HFFc6 (cell line): ENCODE measurements at places on chromosomes 4 and X. TPM values are rescaled to one million over a fixed set of nuclear protein-coding genes. Genes with fewer than 3 reads are reported as not detected.

The XAGE1B gene
- not detected in 3 replicates for total RNA-seq

The CENPE gene
- total RNA-seq, result 10.8 to 28.8 TPM (median 24.8 TPM) in 3 replicates

The RGN gene
- 0.50 to 3.2 TPM (median 2.5 TPM) in 3 replicates for total RNA-seq

- H3K36me3 ChIP-seq, result no peaks in the 10 kb centered on the region
- no peaks in the 10 kb centered on the region for H3K4me1 ChIP-seq
- H3K27ac ChIP-seq, result no peak overlapping the region
- H3K27me3 ChIP-seq, result no peaks in the 10 kb centered on the region
Measured at GRCh38 chrX:31272472-31272775, 200.6 kb upstream of the FTHL17 start.

GRCh38 chrX:150200820-150201287 lies 162.3 kb upstream of the MAMLD1 start:
- H3K27ac ChIP-seq, result peak overlapping the region; percentile 80
- H3K4me1 ChIP-seq, result peaks cover 50% of the 10 kb centered on the region
- DNase-seq, result peak; percentile 98
- H3K4me3 ChIP-seq, result peak overlapping the region; percentile 53

GRCh38 chr4:1600811-1601532 lies 83.1 kb downstream of the FAM53A start:
- no peaks in the 10 kb centered on the region for H3K36me3 ChIP-seq
- H3K27me3 ChIP-seq, result 0 out of 2 replicates have a peak, but pooled peaks cover 3% of the 10 kb centered on the region
- no peak overlapping the region for H3K4me3 ChIP-seq

DNA sequence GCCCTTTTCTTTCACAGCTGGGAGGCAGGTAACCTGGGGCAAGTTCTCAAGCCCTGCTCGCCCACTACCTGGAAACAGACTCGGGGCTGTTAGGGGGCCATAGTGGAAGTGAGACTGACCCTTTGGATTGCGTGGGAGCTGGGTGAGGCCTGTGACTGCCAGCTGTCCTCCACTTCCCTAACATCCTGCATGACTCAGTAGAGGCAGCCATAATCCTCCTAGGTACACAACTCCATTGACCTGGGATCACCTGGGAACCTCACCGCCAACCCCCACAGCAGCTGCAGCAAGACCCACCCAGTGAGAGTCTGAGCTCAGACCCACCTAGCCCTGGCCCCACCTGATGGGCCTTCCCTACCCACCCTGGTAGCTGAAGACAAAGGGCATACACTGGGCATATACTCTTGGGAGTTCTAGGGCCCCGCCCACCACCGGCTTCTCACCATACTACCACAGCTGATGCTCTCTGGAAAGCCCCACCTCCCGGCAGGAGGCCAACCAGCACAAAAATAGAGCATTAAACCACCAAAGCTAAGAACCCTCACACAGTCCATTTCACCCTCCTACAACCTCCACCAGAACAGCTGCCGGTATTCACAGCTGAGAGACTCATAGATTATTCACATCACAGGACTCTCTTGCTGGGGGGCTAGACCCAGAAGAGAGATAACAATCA lies 61.1 kb upstream of the DCTD start:
- H3K4me3 ChIP-seq, result no peak overlapping the region
- peak overlapping the region; percentile 55 for H3K27ac ChIP-seq
- peaks cover 15% of the 10 kb centered on the region for H3K36me3 ChIP-seq
- H3K4me1 ChIP-seq, result peaks cover 52% of the 10 kb centered on the region
- no peaks in the 10 kb centered on the region; the same call in none of the 2 replicates for H3K27me3 ChIP-seq
- DNase-seq, result peak; percentile 58

DNA sequence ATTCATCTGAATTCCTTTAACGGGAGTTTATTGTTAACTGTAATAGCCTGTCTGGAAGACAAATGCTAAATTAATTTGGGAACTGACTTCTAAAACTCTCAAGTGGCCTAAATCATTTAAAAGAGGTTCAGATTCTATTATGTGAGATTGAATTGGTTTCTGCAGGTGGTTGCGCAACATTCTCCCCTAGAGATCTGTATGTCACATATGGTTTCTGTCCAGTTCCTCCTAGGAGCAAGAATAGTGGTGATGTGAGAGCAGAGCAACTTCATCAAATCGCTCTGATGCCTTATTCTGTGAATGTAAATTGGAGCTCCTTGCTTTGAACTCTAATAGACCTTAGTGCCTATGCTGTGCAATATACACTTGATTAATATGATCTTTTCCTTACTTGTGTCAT lies 144.6 kb upstream of the GPR101 start:
- no peak overlapping the region for H3K27ac ChIP-seq
- no peak overlapping the region for H3K4me3 ChIP-seq
- no peak for DNase-seq
- no peaks in the 10 kb centered on the region for H3K27me3 ChIP-seq
- no peaks in the 10 kb centered on the region for H3K4me1 ChIP-seq
- H3K36me3 ChIP-seq, result no peaks in the 10 kb centered on the region; the same call in 1 of the 2 replicates

GRCh38 chrX:118496763-118497079 lies 1.1 kb downstream of the DOCK11 start:
- H3K27ac ChIP-seq, result peak overlapping the region; percentile 83
- DNase-seq, result no peak
- peaks cover 13% of the 10 kb centered on the region for H3K4me1 ChIP-seq
- peaks cover 3% of the 10 kb centered on the region; the same call in 1 of the 2 replicates for H3K27me3 ChIP-seq
- peak overlapping the region; percentile 96 for H3K4me3 ChIP-seq
- no peaks in the 10 kb centered on the region for H3K36me3 ChIP-seq

- H3K27me3 ChIP-seq, result peaks cover 16% of the 10 kb centered on the region
- H3K4me1 ChIP-seq, result peaks cover 23% of the 10 kb centered on the region
- peak; percentile 83 for DNase-seq
- H3K27ac ChIP-seq, result peak overlapping the region; percentile 38; the same call in 1 of the 2 replicates
- no peaks in the 10 kb centered on the region for H3K36me3 ChIP-seq
Measured at GRCh38 chr4:139656614-139657486, 8.8 kb upstream of the MGST2 start.

DNA sequence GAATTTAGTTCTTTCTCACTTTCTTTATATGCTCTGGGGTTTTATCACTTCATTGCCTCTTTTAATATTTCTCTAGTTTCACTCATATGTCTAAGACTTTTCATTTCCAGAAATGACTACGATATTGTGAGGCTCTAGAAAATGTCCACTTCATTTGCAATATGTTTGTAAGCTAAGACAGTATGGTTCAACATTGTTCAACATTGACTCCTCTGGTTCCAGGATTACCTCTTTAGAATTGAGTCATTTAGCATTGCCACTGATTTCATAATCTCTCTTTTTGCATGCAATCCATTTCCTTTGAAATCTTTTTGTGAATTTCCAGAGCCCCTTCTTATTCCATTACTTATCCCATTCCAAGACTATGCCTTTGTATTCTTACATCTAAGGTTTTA lies 32.3 kb downstream of the BBS12 start:
- H3K27ac ChIP-seq, result peak overlapping the region; percentile 95
- peaks cover 80% of the 10 kb centered on the region for H3K4me1 ChIP-seq
- H3K36me3 ChIP-seq, result no peaks in the 10 kb centered on the region
- peaks cover 1% of the 10 kb centered on the region; the same call in 1 of the 2 replicates for H3K27me3 ChIP-seq

- no peak for DNase-seq
- peaks cover 64% of the 10 kb centered on the region for H3K4me1 ChIP-seq
- H3K27me3 ChIP-seq, result peaks cover 2% of the 10 kb centered on the region
- H3K36me3 ChIP-seq, result no peaks in the 10 kb centered on the region
Measured at GRCh38 chr4:109436504-109436903, 2.9 kb downstream of the SEC24B start.
